ENCODE measurements at places on chromosomes 2 and 18.

GRCh38 chr2:114442510-114442909, at the start of gene DPP10:
Gene DPP10 (plus strand): TSS chr2:114442641.
- peaks cover 5% of the 10 kb centered on the region for H3K27me3 ChIP-seq
- no peak for DNase-seq
- no peaks in the 10 kb centered on the region for H3K36me3 ChIP-seq
- H3K4me1 ChIP-seq: no peaks in the 10 kb centered on the region
- no peak within 1 kb of the TSS for H3K4me3 ChIP-seq
- H3K27ac ChIP-seq: no peak within 1 kb of the TSS

DNA sequence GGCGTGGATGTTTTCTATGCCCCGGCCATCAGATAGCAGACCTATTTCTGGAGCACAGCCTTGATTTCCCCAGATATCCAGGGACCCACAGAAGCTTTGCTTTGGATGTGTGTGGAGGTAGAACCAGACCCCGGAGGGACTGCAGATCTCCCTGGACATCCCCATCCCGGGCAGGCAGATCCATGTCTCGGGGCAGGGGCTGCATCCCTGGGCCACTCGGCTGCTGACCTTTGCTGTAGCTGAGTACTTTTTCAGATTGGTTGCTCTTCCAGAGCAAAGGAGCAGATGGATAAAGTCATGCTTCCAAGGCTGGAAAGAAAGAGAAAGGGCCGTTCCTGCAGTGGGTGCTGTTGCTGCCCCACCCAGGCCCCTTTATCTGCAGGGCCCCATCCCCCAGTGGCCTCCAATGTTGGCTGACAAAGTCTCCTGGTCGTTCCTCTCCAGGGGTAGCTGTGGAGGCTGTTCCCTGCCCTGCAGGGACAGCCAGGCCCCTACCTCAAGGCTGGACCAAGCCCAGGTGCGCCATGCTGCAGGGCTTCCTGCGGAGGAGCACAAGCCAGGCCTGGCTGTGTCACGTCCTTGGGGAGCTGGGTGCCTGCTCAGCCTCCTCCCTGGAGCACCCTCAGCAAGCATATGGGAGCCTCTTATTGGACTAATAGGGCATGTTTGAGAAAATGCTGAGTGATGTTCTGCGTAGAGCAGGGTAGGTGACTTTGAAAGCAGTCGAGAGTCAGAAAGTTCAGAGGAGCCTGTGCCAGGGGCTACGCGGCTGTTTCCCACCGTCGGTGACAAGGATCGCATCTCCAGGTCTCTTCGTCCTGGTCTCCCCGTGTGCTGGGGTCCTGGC, 68.4 kb downstream of the TPO start:
- H3K36me3 ChIP-seq: peaks cover 5% of the 10 kb centered on the region
- H3K27me3 ChIP-seq: peaks cover 30% of the 10 kb centered on the region
- no peaks in the 10 kb centered on the region for H3K4me1 ChIP-seq
- no peak for DNase-seq
- no peak overlapping the region for H3K27ac ChIP-seq
- H3K4me3 ChIP-seq: no peak overlapping the region

DNA sequence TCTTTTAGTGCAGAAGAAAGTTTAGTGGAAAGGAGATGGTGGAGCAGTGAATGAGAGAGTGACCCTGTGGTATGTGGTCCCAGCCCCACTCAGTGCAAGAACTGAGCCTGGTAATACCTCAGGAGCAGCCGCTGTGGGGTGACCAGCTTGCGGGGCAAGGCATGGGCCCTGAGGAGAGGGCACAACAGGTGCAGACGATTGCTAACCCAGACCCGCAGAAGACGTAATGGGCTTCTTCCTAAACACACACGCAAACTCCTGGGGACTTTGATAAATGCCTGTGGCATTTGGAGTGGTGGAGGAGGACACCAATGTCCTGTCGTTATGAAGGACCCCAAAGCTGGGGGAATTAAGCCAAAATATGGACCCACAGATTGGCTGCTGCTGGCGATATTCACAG, 78.7 kb downstream of the GFPT1 start:
- H3K4me3 ChIP-seq: no peak overlapping the region
- DNase-seq: no peak
- peaks cover 10% of the 10 kb centered on the region for H3K36me3 ChIP-seq
- peaks cover 48% of the 10 kb centered on the region for H3K4me1 ChIP-seq
- H3K27ac ChIP-seq: peak overlapping the region; percentile 68
- H3K27me3 ChIP-seq: peaks cover 22% of the 10 kb centered on the region

- peak overlapping the region; percentile 72 for H3K4me3 ChIP-seq
- no peaks in the 10 kb centered on the region for H3K27me3 ChIP-seq
- peaks cover 40% of the 10 kb centered on the region for H3K4me1 ChIP-seq
- peak overlapping the region; percentile 99 for H3K27ac ChIP-seq
- DNase-seq: no peak
- no peaks in the 10 kb centered on the region for H3K36me3 ChIP-seq
Measured at GRCh38 chr2:44167311-44167907, 1.3 kb upstream of the PPM1B start.

GRCh38 chr2:40421631-40422297, 30.1 kb downstream of the SLC8A1 start:
- no peaks in the 10 kb centered on the region for H3K27me3 ChIP-seq
- H3K4me3 ChIP-seq: no peak overlapping the region
- peaks cover 96% of the 10 kb centered on the region for H3K4me1 ChIP-seq

Data from left ventricle myocardium inferior (tissue), 1 donor.